Endothelial cell of umbilical vein (primary cell): ENCODE measurements at places on chromosomes 7 and 10. TPM values are rescaled to one million over a fixed set of nuclear protein-coding genes. Genes with fewer than 3 reads are reported as not detected.

DNA sequence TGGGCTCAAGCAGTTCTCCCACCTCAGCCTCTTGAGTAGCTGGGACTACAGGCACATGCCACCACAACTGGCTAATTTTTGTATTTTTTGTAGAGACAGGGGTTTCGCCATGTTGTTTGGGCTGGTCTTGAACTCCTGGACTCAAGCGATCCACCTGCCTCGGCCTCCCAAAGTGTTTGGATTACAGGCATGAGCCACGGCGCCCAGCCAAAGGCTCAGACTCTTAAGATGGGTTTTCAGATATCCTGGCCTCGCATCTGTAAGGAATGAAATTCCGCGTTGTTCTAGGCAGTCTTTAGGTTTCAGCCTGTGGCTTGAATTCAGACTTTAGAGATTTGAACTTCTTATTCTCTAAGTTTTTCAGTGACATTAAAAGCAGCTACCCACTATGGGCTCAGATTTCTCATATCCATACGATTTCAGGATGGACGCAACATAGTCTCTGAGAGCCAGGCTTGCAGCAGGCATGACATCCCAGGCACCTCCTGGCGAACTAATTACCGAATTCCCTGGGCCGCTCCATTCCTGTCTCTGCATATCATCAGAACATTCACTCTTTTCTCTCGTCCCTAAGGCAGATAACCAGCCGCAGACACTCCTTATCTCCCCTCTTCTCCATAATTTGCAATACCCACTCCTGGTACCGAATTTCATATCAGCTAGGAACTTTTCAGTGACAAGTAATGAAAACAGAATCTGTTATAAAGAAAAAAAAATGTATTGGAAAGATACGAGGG lies 29.7 kb downstream of the IL15RA start:
- peaks cover 48% of the 10 kb centered on the region for H3K4me1 ChIP-seq
- H3K27me3 ChIP-seq, result no peaks in the 10 kb centered on the region
- no peak overlapping the region for H3K4me3 ChIP-seq
- no peak for DNase-seq
- peaks cover 2% of the 10 kb centered on the region for H3K36me3 ChIP-seq

The CPVL gene
- total RNA-seq, result not detected in 2 replicates

DNA sequence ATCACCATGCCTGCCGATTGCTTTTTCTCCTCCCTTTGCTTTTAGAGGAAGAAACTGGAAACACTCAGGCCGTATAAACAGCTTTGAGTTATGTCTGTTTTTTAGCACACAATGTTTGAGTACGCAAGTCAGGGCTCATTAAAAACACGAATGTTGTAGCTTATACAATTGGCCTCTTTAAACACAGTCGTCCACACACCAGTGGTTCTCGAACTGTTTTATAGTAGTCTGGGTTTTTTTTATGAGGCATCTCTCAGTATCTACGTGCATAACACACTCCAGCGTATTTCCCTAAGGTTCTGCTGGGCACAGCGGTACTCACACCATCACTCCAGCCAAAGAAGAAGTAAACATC lies 13.4 kb upstream of the CARD11 start:
- no peak for DNase-seq
- H3K4me1 ChIP-seq, result no peaks in the 10 kb centered on the region
- no peak overlapping the region for H3K27ac ChIP-seq
- peaks cover 21% of the 10 kb centered on the region for H3K27me3 ChIP-seq
- no peaks in the 10 kb centered on the region for H3K36me3 ChIP-seq

GRCh38 chr10:114551636-114551972 lies 106.5 kb downstream of the ABLIM1 start:
- H3K27me3 ChIP-seq, result no peaks in the 10 kb centered on the region
- DNase-seq, result no peak
- no peak overlapping the region for H3K27ac ChIP-seq
- H3K4me3 ChIP-seq, result no peak overlapping the region

GRCh38 chr10:121926671-121927317 lies 1.0 kb downstream of the ATE1 start:
- H3K27me3 ChIP-seq, result no peaks in the 10 kb centered on the region
- peaks cover 2% of the 10 kb centered on the region for H3K36me3 ChIP-seq
- H3K4me3 ChIP-seq, result peak overlapping the region; percentile 93
- peak overlapping the region; percentile 91 for H3K27ac ChIP-seq

DNA sequence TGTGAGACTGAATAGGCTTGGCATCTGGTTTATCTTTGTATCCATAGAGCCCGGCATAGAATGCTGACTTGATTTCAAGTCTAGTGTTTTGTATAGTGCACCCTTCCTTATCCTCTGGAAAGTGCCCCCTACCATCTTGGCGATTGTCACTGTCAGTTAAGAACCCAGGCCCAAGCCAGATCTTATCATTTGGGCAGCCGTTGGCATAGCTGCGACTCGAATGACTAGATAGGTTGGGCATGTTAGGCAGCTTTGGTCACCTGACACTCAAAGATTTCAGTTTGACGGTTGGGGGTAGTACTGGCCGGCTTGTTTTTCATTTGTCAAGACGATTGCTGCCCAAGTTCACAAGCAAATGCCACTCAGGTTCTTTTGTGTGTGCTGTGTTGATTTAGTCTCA lies 6.6 kb downstream of the NIPSNAP2 start:
- no peak overlapping the region for H3K27ac ChIP-seq
- DNase-seq, result no peak
- no peaks in the 10 kb centered on the region for H3K36me3 ChIP-seq
- H3K4me1 ChIP-seq, result no peaks in the 10 kb centered on the region

The HTR5A gene
- not detected in 2 replicates for total RNA-seq

The MNX1 gene
- not detected in 2 replicates for total RNA-seq

GRCh38 chr10:99849536-99849935 lies 67.1 kb downstream of the ABCC2 start:
- H3K4me3 ChIP-seq, result no peak overlapping the region
- no peaks in the 10 kb centered on the region for H3K27me3 ChIP-seq
- no peaks in the 10 kb centered on the region for H3K36me3 ChIP-seq
- H3K27ac ChIP-seq, result no peak overlapping the region
- DNase-seq, result no peak
- H3K4me1 ChIP-seq, result peaks cover 13% of the 10 kb centered on the region

The AKR1D1 gene
- total RNA-seq, result not detected in 2 replicates

DNA sequence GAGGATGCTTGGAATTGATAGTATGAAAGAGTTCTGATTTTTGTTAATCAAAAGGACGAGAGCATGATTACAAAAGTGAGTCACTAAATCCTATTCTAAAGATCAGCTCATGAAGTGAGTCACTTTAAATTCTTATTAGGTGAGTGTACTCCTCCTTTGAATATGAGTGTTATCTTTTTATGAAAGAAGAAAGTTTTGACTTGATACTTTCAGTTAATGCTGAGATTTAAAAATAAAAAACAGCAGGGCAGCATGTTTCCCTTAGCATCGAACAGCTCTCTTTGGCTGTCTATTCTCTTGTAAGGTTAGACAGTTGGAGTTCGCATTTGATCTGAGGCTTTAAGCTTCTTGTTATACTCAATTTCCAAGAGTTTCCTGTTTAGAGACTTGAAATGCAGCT lies 222.0 kb downstream of the TWIST1 start:
- H3K27ac ChIP-seq, result peak overlapping the region; percentile 65
- H3K27me3 ChIP-seq, result no peaks in the 10 kb centered on the region
- H3K4me3 ChIP-seq, result no peak overlapping the region
- peak; percentile 75 for DNase-seq

GRCh38 chr10:116802474-116802873 lies 46.8 kb upstream of the ENO4 start:
- no peaks in the 10 kb centered on the region for H3K4me1 ChIP-seq
- no peak overlapping the region for H3K4me3 ChIP-seq
- H3K27me3 ChIP-seq, result no peaks in the 10 kb centered on the region
- no peaks in the 10 kb centered on the region for H3K36me3 ChIP-seq
- no peak overlapping the region for H3K27ac ChIP-seq

DNA sequence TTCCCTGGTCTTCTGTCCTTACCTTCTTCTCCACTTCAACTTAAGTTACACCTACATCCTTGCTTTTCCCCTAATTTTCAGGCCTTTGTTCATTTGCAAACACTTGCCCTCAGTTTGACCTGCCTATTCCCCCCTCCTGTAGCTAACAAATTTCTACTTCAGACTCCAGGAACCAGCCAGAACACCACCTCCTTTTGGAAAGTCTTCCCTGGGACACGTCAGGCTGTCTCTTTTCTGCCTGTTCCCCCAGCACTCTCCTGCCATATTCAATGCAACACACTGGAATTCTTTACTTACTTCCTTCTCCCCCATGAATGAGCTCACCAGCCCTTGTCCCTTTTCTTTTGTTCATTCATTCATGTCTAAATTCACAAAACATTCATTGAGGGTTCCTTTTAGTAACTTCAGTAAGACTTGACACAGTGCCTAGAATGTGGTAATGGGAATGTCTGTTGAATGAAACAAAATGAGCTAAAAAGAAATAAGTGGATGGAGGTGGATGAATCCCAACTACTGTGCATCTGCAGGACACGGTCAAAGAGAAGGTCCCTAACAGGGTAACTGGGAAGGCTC lies 478.0 kb downstream of the KCNMA1 start:
- H3K27ac ChIP-seq, result peak overlapping the region; percentile 77
- DNase-seq, result no peak
- no peaks in the 10 kb centered on the region for H3K27me3 ChIP-seq

DNA sequence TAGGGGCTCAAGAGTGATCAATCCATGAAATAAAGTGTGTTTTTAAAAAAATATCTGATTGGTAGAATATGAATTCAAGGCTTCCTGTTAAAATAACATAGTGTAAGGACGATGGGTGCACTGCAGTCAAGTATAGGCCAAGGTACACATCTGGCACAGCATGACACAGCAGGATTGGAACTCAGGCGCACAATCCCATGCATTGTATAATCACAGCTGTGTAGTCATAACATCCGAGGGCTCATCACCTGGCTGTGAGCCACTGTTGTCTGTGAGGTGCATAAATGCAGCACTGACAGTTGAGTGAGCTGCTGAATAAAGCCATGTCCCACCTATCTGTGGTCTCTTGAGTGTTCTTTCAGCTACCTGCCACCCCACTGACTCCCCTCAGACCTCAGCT lies 142.3 kb upstream of the HPS1 start:
- no peak overlapping the region for H3K27ac ChIP-seq
- no peak for DNase-seq
- H3K4me3 ChIP-seq, result no peak overlapping the region
- H3K4me1 ChIP-seq, result no peaks in the 10 kb centered on the region
- no peaks in the 10 kb centered on the region for H3K36me3 ChIP-seq

The PTTG1IP2 gene
- total RNA-seq, result not detected in 2 replicates
